Fibroblast of upper back skin (primary cell): ENCODE measurements at places on chromosomes 7 and 10.

DNA sequence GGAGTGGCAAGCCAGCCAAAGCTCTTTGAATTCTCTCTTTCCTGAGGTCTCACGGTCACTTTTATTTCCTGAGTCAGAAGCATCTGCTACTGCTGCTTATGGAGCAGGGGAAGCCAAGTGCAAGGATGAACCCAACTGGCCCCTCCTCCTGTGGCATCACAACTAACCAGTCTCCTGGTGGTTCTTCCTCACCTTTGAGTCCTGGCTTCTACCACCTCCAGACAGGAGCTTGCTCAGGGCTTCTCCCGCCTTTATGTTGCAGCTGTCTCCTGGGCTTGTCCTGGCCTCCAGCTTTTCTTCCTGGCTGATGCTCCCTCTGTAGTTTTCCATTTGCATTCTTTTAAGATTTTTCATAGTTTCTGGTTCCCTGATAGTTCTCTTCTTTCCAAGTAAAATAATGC lies 349.7 kb upstream of the NRP1 start:
- peak; percentile 45 for DNase-seq

DNA sequence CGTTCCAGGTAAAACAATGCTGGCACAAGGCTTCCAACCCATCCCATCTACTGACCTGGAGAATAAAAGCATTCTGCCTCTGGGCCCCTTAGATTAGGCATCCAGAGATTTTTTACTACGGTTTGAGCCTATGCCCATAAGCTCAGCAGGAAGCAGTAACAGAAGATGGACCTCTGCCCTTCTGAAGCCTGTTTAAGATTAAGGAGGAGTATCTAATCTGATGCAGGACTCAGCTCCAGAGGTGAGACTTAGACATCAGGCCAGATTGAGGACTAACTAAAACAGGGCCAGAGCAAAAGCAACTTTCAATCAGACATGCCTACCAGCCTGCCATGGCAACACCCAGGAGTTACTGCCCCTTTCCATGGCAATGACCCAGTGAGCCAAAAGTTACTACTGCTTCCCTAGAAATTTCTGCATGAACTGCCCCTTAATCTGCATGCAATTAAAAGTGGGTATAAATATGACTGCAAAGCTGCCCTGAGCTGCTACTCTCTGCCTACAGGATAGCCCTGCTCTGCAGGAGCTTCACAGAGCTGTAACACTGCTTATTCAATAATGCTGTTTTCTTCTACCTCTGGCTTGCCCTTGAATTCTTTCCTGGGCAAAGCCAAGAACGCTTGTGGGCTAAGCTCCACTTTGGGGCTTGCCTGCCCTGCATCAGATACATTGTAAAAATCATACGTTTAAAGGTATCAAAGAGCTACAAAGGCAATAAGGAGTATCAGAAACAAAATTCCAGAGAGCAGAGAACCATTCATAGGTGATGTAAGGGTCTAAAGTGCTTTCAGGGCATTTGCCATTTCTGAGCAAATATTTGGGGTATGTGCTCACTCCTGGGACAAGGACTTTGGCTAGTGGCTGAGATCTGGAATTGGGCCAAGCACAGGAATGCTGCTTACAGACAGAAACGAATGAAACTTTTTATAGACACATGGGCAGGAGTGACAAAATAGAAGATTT lies 25.0 kb upstream of the CNNM1 start:
- peak; percentile 43 for DNase-seq

DNA sequence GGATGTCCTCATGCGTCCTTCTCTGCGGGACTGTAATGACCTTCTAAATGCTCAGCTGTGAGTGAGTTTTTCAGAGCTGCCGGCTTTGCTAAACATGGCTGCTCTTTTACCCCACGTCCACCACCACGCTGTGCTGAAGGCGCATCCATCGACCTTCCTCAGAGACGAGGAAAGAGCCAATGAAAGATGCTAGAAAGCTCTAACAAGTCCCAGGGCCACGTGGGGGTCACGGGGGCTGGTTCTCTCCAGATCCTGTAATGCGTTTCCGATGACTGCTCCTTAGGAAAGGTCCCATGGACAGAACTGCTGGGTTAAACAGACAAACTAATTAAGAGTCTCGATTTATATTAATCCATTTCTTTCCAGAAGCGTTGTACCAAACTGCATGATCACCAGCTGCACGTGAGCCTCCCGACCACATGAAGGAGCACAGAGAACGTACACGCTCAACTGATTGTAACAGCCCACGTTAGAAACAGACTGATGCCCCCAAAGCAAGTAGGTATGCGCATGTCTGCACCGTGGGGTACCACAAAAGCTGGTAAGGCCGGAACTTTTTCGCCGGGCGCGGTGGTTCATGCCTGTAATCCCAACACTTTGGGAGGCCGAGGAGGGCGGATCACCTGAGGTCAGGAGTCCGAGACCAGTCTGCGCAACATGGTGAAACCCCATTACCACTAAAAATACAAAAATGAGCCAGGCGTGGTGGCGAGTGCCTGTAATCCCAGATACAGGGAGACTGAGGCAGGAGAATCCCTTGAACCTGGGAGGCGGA lies 109.6 kb downstream of the TCERG1L start:
- no peak for DNase-seq

DNA sequence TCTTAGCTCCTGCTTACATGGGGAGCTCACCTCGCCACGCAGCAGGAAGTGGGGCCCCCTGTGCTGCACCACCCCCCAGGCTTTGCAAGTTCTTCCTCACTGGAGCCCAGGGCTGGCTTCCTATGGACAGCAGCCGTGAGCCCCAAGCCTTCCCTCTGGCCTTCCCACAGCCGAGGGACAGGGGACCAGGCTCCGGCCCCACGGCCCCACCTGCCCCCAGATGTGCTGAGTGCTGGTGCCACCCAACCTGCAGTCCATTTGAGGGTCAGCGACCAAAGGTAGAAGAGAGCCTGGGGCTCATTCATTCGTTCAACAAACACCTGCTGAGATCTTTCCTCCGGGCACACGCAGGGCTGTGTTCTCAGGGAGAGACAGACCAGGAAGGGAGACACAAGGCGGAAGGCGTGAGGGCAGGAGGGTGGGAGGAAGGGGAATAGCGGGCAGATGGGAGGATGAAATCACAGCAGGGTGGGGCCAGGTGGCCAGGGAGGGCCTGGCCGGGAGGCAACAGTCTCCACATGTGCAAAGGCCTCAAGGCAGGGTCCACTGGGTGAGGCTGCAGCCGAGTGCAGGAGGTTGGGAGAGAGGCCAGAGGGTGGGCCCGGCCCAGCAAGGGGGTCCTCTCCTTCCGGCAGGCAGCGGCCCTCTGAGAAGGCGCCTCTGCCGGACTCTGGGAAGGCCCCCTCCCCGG lies 100.1 kb downstream of the FOXL3 start:
- no peak for DNase-seq

- no peak for DNase-seq
Observed at GRCh38 chr10:5625992-5626777, 40.2 kb downstream of the ASB13 start.

DNA sequence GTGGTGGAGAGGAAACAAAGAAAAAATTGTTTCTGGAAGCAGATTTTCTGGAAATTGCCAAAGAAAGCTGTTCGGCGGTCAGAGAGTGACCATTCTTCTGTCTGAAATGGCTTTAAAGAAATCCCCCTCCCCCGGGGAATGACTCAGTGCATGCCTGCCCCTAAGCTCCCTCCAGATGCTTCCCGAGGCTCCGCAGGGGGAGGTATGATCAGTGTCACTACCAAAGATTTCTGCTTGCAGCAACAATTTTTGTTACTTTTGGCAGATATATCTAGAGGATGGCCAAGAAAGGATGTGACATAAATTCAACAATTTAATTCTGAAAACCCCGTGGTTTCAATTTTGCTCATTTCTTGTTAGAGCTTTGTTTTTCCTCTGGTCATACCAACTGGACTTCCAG lies 163.9 kb downstream of the JCAD start:
- peak; percentile 94 for DNase-seq

- no peak for DNase-seq
Observed at GRCh38 chr7:11473220-11473619, 358.8 kb downstream of the THSD7A start.

GRCh38 chr7:89160107-89160506 lies 364.6 kb upstream of the TEX47 start:
- DNase-seq = no peak

DNA sequence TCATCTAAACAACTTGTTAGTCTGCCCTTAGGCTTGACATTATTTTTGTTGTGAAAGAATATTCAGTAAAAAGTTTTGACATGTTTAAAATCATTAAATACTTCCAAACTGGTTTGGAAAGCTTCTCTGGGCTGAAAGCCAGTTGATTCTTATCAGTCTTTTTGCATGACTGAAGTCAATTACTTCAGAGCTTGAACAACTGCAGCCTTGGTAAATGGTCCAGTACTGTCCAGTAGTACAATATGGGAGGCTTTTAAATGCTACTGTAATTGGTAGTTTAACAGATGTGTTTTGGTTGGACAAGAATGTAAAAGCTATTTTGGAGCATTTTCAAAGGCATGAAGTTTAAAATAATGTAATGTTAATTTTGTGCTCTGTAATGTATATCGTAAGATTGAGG lies 103.4 kb downstream of the SDK1 start:
- DNase-seq = peak; percentile 45

DNA sequence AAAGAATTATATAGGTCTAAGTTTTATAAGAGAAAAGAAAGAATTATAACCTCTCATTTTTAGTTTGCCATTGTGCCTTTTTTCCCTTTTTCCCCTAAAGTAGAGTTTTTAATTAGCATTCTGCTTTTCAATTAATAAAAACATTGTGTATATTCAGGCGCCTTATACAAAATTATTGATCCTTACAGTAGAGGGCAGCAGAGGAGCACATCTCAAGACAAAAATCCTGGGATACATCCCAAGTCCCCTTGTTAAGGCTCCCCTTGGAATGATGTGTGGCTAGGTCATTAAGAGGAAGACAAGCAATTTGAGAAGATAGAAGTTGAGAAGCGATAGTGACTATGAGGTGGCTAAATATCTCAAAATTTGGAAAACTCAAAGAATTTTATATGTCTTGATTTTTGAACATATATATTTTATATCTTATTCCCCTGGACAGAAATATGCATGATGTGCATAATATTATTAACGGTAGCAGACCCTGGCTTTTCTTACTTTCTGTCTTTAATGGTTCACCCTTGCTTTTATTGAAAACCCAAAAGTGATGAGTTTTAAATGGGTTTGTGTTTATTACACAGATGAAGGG lies 19.1 kb upstream of the TPK1 start:
- DNase-seq = peak; percentile 21

GRCh38 chr7:156534925-156535324 lies 105.6 kb upstream of the RNF32 start:
- DNase-seq = no peak

- no peak for DNase-seq
Observed at GRCh38 chr7:121178869-121179497, 149.8 kb upstream of the WNT16 start.

DNA sequence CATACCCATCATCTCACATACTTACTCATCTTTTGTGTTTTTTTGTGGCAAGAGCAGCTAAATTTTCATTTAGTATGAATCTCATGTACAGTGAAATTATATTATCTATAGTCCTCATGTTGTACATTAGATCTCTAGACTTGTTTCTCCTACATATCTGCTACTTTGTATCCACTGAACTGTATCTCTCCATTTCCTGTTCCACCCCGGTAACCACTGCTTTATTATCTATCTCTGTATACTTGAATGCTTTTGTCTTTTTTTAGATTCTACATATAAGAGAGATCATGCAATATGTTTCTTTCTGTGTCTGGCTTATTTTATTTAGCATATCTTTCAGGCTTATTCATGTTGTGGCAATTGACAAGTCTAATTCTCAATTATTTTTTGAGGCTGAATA lies 125.1 kb downstream of the ANKRD7 start:
- DNase-seq = no peak

- DNase-seq = peak; percentile 21
Observed at GRCh38 chr10:117169480-117169879, 27.8 kb upstream of the KCNK18 start.

DNA sequence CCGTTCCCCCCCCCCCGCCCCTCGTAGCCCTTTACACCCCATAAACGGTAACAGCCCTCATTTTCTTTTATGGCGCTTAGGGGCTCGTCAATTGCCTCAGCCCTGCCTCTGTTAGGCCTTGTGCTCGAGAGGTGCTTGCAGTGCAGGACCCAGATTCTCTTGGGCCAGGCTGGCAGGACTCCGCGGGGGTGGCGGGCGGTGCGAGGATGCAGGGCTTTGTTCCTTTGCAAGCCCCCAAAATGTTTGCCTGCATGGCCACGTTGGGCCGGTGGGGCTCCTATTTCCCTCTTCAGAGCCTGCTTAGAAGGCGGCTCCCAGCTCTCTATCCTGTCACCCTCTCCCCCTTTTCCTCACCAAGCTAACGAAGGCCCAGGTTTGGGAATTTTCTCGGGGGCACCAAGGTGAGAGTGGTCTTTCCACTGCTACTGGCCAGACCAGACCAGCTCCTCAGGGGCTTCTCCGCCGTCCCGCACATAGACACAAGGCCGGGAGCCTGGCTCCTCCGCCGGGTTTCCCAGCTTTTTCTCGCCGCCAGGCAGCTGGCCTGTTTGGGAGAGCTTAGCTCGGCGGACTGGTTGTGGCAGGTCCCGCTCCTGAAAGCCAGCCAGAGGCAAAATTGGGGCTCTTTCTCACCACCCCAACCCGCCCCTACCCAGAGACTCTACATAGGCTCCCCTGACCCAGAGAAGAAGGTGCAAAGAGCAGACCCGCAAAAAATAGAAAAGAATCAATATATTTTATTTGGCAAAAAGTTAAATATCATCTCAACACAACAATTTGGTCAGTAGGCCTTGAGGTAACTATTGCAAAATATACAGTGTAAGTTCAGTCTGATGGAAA lies 3.4 kb downstream of the HOXA9 start:
- no peak for DNase-seq

DNA sequence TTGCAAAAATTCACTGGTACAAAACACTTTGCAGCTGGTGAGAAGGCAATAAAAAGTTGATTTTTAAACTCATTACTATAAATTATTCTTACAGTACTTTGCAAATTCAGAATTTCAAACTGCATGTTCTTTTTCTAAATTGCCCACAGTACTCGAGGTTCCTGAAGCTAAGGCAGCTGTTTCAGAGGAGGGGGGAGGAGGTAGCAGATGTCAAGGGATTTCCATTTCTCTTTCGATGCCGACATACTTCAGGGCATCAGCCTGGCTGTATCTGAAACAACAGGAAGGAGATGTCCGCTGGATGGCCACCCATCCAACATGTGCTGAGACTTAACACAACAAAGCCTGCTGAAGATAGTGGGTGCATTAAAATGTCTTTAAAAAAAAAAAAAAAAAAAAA lies 76.7 kb downstream of the EZH2 start:
- no peak for DNase-seq

DNA sequence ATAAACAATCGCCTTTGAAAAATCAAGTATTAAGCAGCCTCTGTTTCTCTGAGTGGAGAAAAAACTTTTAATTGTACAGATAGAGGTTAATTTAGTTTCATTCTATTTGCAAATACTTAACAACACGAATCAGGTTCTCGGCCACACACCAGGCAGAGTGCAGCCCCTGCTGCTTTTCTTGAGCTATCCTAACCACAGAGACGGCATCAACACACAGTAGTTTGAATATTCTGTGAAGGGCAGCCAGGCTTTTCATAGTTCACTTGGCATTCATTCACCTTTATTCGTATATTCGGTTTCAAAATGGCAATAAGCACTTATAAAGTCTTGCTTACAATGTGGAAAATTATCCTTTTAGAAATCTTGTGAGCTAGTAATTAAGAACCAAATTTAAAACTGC lies 5.7 kb downstream of the ADARB2 start:
- DNase-seq = no peak
